ENCODE measurements at places on chromosomes 5 and 9.

DNA sequence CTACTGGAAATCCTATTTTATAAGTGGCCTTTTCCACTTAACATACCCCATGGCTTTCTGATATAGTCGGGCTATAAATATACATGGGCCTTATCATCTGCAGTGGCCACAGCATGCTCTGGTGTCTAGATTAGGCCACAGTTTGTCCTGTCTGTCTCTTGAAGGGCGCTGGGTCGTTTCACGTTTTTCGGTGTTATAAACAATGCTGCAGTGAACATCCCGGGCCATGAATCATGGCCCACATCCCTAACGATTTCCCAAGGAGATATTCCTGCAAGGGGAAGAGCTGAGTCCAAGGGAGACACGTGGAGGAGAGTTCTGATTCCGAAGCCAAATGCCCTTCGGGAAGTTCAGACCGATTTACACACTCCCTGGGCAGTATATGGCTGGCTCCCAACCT is 8.4 kb downstream of the PLPP7 start:
- no peak for DNase-seq

DNA sequence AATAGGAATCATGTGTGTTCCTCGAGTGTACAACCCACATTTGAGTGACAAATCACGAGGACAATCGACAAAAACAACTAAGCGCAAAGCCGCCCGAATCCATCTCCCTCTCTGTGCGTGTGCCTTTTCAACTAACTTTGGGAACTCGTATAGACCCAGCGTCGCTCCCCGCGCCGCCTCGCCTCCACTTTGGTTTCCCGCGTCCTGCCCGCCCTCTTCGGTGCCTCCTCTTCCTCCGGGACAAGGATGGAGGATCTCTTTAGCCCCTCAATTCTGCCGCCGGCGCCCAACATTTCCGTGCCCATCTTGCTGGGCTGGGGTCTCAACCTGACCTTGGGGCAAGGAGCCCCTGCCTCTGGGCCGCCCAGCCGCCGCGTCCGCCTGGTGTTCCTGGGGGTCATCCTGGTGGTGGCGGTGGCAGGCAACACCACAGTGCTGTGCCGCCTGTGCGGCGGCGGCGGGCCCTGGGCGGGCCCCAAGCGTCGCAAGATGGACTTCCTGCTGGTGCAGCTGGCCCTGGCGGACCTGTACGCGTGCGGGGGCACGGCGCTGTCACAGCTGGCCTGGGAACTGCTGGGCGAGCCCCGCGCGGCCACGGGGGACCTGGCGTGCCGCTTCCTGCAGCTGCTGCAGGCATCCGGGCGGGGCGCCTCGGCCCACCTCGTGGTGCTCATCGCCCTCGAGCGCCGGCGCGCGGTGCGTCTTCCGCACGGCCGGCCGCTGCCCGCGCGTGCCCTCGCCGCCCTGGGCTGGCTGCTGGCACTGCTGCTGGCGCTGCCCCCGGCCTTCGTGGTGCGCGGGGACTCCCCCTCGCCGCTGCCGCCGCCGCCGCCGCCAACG is at the start of gene GPR150:
Gene GPR150, plus strand, starts transcription at position 58 of the 840 bp plus-strand sequence. Its CDS starts 189 bp downstream, at position 247.
- no peak for DNase-seq

DNA sequence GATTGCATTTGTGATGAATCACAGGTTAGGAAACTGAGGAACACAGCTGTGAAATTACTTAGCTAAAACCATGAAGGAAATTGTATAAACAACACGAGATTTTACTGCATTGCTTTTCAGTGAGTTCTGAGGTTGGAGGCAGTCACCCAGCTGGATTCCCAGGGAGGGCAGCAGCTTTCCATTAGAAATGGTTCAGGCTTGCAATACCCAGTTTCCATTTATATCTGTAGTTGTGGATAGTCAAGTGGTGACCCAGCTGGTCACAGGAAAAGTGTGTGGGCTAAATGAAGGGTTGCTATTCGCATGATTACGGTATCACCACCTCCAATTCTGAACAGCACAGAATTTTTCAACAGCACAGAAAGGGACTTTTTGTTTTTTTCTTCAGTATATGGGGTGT is 34.3 kb upstream of the SPATA31D4 start:
- no peak for DNase-seq

DNA sequence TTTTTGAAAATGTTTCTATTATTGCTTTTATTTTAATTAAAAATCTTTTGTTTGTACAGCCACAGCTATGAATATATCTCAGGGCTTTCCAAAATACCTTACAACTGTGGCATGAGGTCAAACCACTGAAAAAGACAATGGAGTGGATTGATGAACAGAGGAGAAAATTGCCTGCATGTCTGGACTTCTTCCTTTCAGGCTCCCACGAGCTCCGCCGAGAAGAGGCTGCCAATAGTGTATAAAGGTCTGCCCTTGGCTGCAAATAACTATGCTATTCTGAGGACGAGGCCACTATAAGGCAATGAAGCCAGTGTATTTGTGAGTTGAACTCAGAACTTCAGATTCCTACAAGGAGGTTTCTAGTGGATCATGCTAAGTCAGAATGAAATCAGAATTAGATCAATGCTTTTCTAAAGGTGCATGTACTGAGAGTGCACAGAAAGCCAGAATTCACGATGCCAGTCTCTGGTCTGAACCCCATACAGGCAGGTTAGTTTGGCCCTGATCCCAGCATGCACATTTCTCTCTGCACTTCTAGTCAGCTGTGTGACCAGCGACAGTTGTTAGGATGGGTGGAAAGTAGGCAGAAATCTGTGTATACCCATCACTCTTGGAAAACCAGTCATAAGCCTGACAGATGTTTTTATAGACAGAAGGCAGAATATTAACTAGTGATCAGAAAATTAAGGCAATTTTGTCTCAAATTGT is 42.7 kb upstream of the PLPP1 start:
- DNase-seq, result peak; percentile 16

DNA sequence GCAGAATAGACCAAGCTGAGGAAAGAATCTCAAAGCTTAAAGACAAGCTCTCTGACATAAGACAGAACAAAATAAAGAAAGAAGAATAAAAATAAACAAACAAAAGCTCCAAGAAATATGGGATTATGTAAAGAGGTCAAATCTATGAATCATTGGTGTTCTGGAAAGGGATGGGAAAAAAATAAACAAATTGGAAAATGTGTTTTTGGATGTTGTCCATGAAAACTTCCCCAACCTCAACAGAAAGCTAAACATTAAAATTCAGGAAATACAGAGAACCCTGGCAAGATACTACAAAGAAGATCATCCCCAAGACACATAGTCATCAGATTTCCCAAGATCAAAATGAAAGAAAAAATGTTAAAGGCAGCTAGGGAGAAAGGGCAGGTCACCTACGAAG is 662.0 kb upstream of the CDH18 start:
- peak; percentile 56 for DNase-seq

DNA sequence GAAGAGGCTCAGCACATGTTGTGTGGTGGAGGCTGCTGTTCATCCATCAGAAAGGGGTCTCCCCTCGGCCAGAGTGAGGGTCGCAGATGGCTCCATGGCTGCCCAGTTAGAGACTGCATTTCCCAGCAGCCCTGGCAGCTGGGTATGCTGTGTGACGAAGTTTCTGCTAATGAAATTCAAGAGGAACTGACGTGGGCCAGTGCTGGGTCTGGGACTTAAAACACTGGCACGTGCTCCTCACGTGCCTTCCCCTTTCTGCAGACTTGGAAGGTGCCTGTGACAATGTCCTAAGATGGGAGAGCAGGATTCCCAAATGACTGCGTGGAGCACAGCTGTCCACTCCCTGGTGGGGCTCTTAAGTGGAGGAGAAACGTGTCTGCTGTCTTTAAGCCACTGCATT is 114.5 kb upstream of the RAPGEF1 start:
- no peak for DNase-seq

- no peak for DNase-seq
Observed at GRCh38 chr5:126464959-126465358, 41.8 kb downstream of the GRAMD2B start.

- DNase-seq, result no peak
Observed at GRCh38 chr9:98612061-98612752, 96.5 kb downstream of the GABBR2 start.

- no peak for DNase-seq
Observed at GRCh38 chr5:54535149-54535844, 17.7 kb downstream of the SNX18 start.

GRCh38 chr5:39755986-39756385 is 331.2 kb upstream of the DAB2 start:
- peak; percentile 93 for DNase-seq

GRCh38 chr9:121581786-121582600 is 69.4 kb upstream of the DAB2IP start:
- DNase-seq, result no peak

- DNase-seq, result no peak
Observed at GRCh38 chr5:135576075-135576599, 2.7 kb downstream of the CXCL14 start.

DNA sequence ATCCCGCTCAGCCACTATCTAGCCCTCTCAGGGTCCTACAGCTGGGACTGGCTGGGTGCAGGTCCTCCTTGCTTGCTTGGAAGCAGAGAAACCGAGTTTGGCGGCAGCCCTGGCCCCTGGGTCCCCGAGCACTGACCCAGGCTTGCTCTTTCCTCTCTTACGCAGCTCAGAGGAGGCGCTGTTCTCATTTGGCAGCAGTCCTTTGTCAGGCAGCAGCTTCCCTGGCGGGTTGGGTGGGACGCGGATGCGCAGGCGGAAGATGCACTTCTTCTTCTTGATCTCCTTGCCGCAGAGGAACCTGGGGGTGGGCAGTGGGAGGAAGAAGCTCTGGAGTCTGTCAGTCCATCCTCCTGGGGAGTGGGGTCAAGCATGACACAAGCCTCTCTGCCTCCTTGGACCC is 14.5 kb downstream of the PHF19 start:
- no peak for DNase-seq

DNA sequence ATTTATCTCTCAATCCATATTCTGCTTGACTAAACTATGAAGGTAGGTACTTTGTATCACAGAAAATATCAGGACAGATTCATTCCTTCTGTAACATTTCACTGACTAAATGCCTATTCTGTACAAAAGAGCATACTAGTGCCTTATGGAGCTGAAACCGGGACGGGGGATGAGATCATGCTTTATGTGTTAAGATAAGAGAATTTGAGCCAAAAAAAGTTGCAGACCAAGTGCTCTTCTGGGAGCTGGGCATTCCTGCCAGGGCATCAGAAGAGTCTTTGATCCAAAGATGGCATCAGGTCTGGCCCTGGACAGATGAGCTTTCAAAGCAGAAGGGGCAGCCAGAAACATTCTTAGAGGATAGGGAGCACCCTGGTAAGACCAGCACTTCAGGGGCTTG is 27.5 kb upstream of the GLIPR2 start:
- no peak for DNase-seq

GRCh38 chr9:121714873-121715272 is 63.4 kb downstream of the DAB2IP start:
- DNase-seq, result no peak

GRCh38 chr9:85262333-85262732 is 479.4 kb downstream of the AGTPBP1 start:
- no peak for DNase-seq

- DNase-seq, result no peak
Observed at GRCh38 chr9:113630386-113631136, 167.0 kb downstream of the RGS3 start.

DNA sequence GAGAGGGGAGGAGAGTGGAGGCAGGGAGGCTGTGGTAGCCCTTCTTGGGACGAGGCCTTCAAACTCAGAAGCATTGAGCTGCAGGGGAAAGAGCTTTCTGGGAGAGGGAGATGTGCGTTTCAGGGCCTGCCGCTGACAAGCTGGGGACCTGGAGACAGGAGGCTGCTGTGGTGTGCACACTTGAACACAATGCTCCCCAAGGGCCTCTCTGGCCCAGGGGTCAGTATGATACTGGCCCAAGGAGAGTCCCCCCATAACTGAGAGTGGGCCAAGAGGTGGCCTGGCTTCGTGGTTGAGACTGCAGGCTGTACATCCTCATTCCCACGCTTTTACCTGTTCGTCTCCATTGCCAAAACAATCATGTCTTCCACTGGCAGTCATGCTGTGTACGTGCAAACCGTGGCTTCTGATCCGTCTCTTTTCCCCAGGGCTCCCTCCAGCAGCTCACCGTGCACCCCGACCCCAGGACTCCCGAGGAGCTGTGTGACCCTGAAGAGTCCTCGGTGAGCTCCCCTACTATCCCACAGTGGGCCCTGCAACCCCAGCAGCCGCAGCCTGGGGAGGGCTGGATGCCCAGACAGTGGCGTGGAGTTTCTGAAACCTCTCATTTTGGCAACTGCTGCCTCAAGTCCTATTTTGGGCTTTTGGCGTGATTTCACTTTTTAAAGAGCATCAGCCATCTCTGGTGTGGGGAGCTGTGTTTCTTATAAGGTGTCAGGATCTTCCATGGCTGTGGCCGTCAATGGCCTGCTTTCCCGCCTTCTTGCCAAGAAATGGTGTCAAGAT is 43.4 kb downstream of the COL15A1 start:
- DNase-seq, result no peak

DNA sequence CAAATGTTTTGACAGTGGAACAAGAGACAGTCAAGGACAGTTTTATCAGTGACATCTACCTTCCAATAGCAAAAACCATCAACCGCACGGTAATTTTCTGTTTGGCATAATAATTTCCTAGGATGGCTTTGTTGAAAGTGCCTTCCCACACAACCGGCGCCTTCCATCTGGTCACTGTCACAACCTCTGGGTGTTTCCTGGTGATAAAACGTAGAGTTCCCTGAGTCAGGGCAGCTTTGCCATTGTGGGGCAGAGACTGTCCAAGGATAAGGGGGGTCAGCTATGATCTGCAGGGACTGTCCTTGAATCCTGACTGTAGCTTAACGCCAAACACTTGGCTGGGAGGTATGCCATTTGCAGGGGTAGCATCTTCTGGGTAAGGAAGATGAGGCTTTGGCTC is 47.6 kb downstream of the GGTA1 start:
- DNase-seq, result no peak

- DNase-seq, result no peak
Observed at GRCh38 chr5:146475190-146475780, 28.2 kb downstream of the TCERG1 start.

DNA sequence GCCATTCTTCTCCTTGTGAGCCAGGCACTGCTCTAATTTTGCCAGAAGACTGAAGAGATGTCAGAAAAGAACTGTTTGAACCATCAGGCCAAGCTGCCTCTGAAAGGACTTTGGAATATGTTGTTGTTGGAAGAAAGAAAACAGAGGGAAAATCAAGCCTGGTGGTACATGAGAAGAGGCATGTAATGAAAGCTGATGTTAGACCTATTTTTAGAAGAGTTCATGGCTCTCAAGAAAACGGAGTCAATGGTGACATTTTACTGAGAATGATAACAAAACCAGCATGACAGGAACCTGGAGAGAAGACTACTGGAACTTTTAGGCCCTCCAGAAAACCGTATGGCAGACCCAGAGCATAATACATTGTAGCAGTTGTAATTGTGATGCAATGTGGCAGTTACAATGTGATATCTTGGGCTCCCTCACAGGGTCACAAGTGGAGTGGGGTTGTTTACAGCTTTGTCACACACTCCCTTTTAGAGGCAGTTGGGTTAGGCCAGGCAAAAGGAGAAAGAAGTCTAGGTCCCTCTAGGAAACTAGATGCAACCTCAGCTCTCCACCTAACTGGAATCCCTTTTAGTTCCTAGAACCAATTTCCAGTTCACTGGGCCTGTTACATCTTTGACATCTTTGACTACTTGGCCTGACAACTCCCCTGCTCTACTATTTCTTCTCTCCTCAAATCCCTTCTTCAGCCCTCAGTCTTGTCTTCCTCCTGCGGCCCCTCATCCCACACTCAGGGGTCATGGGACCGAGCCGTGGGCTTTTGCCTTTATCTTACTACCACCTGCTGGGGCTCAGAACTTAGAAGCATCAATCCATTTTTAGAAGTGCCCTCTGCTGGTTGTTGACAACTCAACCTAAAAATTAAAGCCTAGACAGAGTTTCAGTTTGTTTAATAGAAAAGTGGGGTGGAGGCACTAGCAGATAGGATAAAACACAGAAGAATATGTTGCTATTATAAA is 61.2 kb upstream of the JAK2 start:
- peak; percentile 52 for DNase-seq

- DNase-seq, result no peak
Observed at GRCh38 chr9:88922091-88922490, 69.2 kb upstream of the S1PR3 start.
